ENCODE measurements at places on chromosomes 12 and 14.

- no peak for DNase-seq
Observed at GRCh38 chr12:50285253-50285652, 1.9 kb upstream of the LIMA1 start.

- DNase-seq = no peak
Observed at GRCh38 chr12:120352117-120352516, 16.8 kb downstream of the MSI1 start.

- no peak for DNase-seq
Observed at GRCh38 chr14:105075379-105076295, 10.4 kb upstream of the GPR132 start.

DNA sequence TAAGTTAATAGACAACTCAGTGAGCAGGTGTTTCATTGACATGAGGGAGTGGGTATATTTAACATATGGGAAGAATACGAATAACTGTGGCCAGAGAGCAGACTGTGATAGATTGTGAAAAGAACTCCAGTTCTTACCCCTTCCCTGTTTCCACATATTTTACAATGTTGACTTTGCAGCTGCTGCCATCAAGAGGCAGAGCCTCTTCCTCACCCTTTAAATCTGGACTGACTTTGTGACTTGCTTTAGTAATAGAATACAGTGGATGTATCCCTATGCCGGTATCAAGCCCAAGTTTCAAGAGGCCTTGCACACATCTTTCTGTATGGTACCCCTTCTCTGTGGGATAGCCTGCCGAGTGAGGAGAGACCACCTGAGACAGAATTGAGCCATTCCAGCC, 356.7 kb downstream of the ETNK1 start:
- no peak for DNase-seq

- DNase-seq = no peak
Observed at GRCh38 chr14:53411125-53411524, 258.0 kb upstream of the DDHD1 start.

DNA sequence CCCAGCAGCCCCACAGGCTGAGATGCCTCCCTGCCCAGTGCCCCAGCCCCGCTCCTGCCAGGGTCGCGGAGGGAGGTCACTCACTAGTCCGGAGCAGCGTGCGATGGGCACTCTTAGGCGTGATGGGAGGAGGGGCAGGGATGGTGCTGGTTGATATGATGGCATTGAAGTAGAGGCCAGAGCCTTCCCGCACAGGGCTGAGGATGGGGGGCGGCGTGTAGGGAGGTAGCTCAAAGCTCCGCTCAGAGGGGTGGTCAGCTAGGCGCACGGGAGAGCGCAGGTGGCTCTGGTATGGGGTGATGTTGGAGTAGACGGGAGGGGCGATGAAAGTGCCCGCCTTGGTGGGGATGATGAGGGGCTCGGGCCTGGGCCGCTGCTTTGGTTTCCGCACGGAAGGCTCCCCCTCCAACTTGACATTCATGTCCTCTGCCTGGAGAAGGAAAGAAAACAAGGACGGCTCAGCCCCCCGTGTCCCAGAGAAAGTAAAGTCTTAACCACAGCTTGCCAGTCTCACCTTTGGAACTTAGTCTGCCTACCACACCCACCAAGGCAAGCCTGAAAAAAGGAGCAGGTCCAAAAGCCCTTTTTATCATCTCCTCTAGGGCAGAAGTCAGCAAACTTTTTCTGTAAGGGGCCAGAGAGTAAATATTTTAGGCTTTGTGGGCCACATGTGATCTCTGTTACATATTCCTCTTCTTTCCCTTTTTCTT, 15.5 kb upstream of the PNMA1 start:
- DNase-seq = no peak

DNA sequence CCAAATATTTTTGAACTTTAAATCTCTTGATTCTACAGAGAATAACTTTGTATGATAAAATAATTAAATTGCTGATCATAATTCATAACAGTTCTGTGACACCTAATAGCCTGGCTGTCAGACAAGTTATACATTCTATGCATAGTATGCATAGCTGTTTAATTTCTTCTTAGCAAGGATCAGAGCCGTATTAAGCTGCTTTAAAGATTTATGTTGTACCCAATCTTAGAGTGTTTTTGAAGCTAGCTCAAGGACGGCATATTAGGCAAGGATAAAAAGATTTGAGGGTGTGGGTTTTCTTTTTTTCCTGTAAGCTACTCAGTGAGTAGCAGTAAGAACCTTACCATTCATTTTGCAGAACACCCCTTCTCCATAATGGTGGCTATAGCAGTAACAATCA, 45.9 kb downstream of the SLC17A8 start:
- DNase-seq = no peak

DNA sequence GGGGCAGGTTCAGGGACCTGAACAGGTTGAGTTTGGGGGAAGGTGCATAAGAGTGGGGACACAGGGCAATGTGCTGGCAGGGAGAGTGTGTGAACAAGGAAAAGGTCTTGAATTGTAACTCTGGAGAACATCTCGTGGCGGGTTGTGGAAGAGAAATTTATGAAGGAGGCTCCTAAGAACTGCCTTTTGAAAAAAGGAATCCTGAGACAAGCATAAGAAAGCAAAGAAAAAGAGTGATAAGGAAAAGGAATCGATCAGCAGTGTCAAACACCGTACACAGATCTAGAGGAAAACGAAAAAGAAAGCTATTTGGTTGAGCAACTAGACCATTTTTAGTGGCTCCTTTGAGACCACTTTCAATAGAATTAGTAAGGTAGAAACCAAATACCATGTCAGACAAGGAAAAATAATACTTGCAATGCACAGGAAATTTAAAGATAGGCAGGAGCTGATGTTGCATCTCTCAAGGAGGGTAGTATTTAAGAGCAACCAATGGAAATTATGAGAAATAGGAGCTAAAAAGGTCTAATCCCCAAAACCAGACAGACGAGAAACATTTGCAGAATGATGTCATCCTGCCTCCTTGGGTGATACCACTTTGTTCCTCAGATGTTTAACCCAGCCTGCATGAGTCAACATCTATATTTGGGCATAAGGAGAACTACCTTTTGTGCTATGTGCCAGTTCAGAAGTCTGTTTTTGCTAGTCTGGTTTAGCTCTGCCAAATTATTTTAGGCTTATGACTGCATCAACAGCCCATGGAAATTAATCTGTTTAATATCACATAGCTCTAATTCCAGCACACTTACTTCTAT, 64.5 kb upstream of the STK38L start:
- DNase-seq = peak; percentile 17

DNA sequence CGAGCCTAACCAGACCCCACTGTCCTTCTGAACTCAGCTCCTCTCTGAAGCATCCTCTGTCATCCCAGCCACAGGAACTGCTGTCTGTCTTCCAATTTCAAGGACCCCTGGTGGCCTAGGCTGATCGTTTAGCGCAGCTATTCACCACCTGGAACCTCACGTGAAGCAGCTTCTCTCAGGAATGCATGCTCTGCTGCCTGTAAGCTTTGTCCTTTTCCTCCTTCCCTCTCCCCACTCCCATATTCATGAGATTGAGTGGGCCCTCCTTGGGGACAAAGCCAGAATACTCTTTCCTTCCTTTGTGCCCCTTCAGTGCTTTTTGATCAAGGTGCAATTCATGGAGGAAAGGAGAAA, 17.2 kb downstream of the DPF3 start:
- no peak for DNase-seq

- no peak for DNase-seq
Observed at GRCh38 chr12:70449074-70449752, 83.1 kb downstream of the KCNMB4 start.

DNA sequence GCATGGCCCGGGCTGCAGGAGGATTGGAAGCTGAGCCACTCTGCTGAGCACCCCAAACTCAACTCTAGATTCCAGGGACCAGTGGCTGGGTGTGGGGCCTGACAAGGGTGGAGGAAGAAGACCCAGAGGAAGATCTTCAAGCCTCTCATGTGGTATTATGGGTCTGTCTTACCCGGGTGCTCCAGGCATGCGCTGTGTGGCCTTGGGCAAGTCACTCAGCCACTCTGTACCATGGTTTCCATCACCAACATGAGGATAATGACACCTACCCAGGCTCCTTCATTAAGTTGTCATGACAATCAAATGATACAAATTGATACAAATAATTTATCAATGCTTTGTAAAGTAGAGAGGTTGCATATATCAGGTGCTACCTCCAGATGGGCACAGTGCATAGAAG, 41.2 kb downstream of the SMUG1 start:
- no peak for DNase-seq

GRCh38 chr14:63012171-63012570, 33.1 kb downstream of the KCNH5 start:
- no peak for DNase-seq

GRCh38 chr12:119325813-119326212, 8.7 kb upstream of the CCDC60 start:
- no peak for DNase-seq

Data from CD4-positive, alpha-beta T cell treated with Interleukin-12 subunit alpha and Interleukin-12 subunit beta, for 1 hour (primary cell).